Activated T-helper 1 cell treated with anti-CD3 and anti-CD28 coated beads, Interleukin-12 subunit alpha, Interleukin-12 subunit beta, Interleukin-2, Interleukin-4 antibody, amounts not matched to agents 30 ng/mL and 10 ng/mL and 1 ng/mL, durations not matched to agents 14 hours and 24 hours and 36 hours (primary cell): ENCODE measurements at places on chromosomes 11 and 22.
A peak's percentile ranks its signal among the peaks of the same experiment; 100 is the strongest.

DNA sequence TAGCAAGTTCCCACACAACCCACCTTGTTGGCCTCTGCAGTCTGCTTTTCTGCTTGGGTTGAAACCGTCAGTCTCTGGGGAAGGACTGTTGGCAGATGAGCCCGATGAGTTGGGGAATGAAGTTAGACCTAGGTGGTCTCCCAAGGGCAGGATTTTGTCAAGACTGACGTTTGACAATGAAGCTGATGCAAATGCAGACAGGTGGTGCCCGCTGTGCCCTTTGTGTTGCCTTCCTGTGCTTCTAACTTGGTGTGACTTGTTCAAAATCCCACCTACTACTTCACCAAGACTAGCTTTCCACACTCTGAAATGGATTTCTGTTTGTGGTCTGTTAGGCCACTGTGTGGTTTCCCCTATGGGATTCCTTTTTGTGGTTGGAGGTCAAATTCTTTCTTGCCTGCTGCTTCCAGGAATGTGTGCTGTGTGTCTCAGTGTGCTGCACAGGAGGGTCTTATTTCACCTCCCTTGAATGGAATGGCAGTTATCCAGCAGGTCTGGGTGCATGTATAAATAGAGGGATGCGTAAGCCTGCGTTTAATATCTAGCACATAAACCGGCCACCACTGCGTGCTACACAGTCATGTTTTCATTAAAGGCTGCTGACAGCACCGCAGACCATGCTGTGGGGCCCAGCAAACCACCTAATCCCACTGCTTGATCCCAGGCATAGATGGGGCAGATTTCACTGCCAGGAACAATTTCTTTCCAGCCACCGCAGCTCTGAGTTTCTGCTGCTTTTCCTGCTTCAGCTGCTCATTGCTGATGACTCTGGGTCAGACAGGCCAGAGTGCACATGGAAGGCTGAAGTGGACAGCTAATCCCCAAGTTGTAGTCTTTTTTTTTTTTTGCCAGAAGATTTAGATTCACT is 44.8 kb downstream of the ADAMTS8 start:
- no peak for DNase-seq
- H3K27ac ChIP-seq = no peak overlapping the region
- H3K36me3 ChIP-seq = no peaks in the 10 kb centered on the region
- no peaks in the 10 kb centered on the region for H3K27me3 ChIP-seq
- peaks cover 6% of the 10 kb centered on the region for H3K4me1 ChIP-seq

- peaks cover 45% of the 10 kb centered on the region for H3K36me3 ChIP-seq
- no peak overlapping the region for H3K27ac ChIP-seq
- H3K27me3 ChIP-seq = no peaks in the 10 kb centered on the region
- no peak overlapping the region for H3K4me3 ChIP-seq
Observed at GRCh38 chr11:134244593-134244992, 8.6 kb downstream of the THYN1 start.

DNA sequence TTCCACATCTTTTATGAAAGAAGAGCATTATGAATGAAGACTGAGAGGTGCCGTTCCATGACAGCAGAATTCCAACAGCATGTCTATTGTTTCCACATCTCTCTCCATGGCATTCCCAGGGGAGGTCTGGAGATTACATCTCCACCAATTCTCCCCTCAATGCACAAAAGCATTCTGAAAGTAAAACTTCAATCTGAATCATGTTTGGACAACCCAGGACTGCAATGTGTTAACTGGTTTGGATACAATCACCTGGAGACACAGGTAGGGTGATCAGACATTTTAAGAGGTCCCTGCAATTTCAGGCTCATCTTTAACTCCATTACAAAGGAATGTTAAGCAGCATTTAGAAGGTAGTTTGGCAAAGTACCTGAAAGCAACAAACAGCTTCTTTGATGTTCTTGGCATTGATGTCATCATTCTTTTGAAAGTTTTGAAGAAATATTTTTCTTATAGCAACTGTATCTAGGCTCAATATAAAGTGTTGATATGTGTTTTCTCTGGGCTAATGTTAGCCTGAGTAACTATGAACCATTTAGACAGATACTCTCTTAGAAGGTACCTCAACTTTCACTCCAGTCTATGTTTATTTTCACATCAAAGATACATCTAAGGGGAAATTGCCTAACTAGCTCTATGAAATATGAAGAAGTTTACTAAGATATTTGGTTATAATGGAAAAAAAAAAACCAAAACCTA is 181.4 kb upstream of the MTMR2 start:
- no peak for DNase-seq
- peaks cover 12% of the 10 kb centered on the region for H3K4me1 ChIP-seq
- no peaks in the 10 kb centered on the region for H3K27me3 ChIP-seq
- no peak overlapping the region for H3K27ac ChIP-seq
- H3K4me3 ChIP-seq = no peak overlapping the region

DNA sequence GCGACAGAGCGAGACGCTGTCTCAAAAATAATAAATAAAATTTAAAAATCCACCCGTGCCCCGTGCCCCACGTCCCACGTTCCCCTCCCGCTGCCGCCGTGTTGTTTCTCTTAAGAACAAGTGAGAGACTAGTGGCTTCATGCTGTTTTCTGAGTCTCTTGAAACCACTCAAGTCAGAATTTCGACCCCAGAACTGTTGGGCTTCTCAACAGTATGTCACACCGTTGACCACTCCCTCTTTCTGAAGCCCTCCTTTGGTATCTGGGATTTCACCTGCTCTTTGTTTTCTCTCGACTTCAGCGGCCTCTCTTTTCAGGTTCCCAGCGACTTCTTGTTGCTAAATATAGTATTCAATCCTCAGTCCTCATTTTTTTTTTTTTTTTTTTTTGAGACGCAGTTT is 974 bp downstream of the PPIL2 start:
- DNase-seq = no peak
- H3K4me3 ChIP-seq = peak overlapping the region; percentile 99
- H3K27ac ChIP-seq = peak overlapping the region; percentile 97
- H3K27me3 ChIP-seq = no peaks in the 10 kb centered on the region
- H3K36me3 ChIP-seq = peaks cover 19% of the 10 kb centered on the region

DNA sequence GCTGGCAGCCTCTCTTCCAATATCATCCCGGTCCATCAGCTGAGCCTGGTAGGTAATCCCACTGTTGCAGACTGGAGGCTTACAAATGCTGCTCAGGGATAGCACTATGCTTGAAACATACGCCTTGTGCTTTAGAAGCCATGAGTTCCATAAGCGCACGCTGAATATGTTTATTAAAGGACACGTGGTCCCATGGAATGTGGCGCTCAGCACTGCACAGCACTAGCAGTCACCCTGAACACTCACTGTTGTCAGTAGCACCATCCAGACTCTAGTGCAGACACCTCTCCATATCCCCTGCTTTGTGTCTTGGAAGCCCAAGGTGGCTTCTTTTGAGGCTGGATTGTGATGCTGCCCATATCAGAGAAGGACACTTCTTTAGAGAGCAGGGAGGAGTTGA is 120.9 kb downstream of the MAML2 start:
- H3K4me1 ChIP-seq = peaks cover 54% of the 10 kb centered on the region
- H3K27me3 ChIP-seq = no peaks in the 10 kb centered on the region
- H3K36me3 ChIP-seq = peaks cover 7% of the 10 kb centered on the region

DNA sequence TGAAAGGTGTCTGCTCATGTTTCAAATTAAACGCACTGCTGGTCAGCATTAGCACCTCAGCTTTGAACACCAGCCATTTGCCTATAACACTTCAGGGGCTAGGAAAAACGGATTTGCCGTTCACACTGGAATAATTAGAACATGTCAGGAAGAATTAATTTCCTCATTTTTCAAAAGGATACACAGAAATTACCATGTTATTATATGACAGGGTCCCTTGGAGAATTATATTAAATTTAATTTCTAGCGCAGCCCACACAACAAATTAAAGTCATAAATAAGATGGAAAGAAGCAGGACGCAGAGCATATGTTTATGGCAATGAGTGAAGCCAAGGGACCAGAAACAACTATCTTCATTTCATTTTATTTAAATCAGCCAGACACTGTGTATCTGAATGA is 83.8 kb upstream of the SOX6 start:
- H3K27ac ChIP-seq = no peak overlapping the region
- H3K36me3 ChIP-seq = no peaks in the 10 kb centered on the region
- H3K4me3 ChIP-seq = no peak overlapping the region
- no peaks in the 10 kb centered on the region for H3K4me1 ChIP-seq
- no peak for DNase-seq
- no peaks in the 10 kb centered on the region for H3K27me3 ChIP-seq

DNA sequence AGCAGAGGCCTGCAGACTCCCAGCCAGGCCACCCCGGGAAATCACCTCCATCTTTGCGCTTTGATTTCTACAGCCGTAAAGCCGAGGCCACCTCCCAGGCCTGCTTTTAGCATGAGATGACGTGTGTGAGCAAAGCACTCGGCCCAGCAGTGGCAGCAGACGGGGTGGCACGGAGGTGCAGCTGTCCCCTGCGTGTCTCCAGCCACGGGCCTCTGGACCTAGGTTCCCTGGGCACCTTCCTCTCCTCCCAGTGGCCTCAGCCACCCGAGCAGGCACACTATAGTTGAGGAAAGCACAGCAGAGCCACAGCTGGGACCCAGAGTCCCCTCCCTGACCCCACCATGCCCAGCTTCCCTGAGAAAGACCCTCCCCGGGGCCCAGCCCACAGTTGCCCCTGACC is 15.9 kb downstream of the GNAZ start:
- no peak overlapping the region for H3K4me3 ChIP-seq
- no peak overlapping the region for H3K27ac ChIP-seq
- no peak for DNase-seq
- H3K27me3 ChIP-seq = peaks cover 2% of the 10 kb centered on the region
- H3K36me3 ChIP-seq = no peaks in the 10 kb centered on the region
- no peaks in the 10 kb centered on the region for H3K4me1 ChIP-seq

DNA sequence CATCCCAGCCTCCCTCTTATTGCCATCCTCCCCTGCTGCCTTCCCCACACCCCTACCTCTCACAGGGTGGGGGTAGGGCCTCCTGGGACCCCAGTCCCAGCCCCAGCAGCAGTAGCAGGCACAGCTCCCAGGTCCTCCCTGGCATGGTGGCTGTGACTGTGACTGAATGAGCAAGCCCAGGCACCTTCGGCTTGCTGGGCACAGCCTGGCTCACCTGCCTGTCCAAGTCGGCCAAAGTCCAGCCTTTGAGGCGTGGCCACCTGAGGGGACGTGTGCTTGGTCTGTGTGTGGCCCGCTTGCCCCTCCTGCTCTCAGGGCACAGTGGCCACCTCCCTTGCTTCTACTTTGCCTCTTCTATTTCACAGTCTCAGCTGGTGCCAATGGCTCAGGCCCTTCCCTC is at the start of gene TREH:
TREH (minus strand) TSS at position 168 of the 400 bp plus-strand sequence; CDS start at position 145, 23 bp downstream.
- no peaks in the 10 kb centered on the region for H3K4me1 ChIP-seq
- no peak within 1 kb of the TSS for H3K27ac ChIP-seq

- no peaks in the 10 kb centered on the region for H3K36me3 ChIP-seq
- H3K4me3 ChIP-seq = no peak overlapping the region
- H3K27ac ChIP-seq = no peak overlapping the region
- H3K27me3 ChIP-seq = no peaks in the 10 kb centered on the region
- H3K4me1 ChIP-seq = no peaks in the 10 kb centered on the region
Observed at GRCh38 chr11:91093141-91093540, 870.3 kb upstream of the CHORDC1 start.

- peak overlapping the region; percentile 99 for H3K27ac ChIP-seq
- peaks cover 65% of the 10 kb centered on the region for H3K4me1 ChIP-seq
- no peak for DNase-seq
- H3K36me3 ChIP-seq = peaks cover 18% of the 10 kb centered on the region
Observed at GRCh38 chr11:117097014-117097388, 1.2 kb downstream of the SIK3 start.

GRCh38 chr22:29517215-29517908 is 36.2 kb downstream of the THOC5 start:
- H3K27ac ChIP-seq = no peak overlapping the region
- no peak overlapping the region for H3K4me3 ChIP-seq
- no peak for DNase-seq
- peaks cover 36% of the 10 kb centered on the region for H3K36me3 ChIP-seq
- no peaks in the 10 kb centered on the region for H3K27me3 ChIP-seq
- no peaks in the 10 kb centered on the region for H3K4me1 ChIP-seq

DNA sequence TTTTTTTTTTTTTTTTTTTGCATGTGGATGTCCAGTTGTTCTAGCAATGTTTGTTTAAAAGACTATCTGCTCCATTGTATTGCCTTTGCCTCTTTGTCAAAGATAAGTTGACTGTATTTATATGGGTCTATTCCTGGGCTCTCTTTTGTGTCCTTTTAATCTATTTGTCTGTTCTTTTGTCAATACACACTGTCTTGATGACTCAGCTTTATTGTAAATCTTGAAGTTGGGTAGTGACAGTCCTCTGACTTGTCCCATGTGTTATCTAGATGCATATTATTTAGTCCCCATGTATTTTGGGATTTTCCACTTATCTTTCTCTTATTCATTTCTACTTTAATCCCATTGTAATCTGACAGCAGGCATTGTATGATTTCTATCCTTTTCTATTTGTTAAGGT is 3.3 kb downstream of the CCDC81 start:
- H3K4me1 ChIP-seq = no peaks in the 10 kb centered on the region
- no peak overlapping the region for H3K27ac ChIP-seq
- H3K4me3 ChIP-seq = no peak overlapping the region
- no peak for DNase-seq

DNA sequence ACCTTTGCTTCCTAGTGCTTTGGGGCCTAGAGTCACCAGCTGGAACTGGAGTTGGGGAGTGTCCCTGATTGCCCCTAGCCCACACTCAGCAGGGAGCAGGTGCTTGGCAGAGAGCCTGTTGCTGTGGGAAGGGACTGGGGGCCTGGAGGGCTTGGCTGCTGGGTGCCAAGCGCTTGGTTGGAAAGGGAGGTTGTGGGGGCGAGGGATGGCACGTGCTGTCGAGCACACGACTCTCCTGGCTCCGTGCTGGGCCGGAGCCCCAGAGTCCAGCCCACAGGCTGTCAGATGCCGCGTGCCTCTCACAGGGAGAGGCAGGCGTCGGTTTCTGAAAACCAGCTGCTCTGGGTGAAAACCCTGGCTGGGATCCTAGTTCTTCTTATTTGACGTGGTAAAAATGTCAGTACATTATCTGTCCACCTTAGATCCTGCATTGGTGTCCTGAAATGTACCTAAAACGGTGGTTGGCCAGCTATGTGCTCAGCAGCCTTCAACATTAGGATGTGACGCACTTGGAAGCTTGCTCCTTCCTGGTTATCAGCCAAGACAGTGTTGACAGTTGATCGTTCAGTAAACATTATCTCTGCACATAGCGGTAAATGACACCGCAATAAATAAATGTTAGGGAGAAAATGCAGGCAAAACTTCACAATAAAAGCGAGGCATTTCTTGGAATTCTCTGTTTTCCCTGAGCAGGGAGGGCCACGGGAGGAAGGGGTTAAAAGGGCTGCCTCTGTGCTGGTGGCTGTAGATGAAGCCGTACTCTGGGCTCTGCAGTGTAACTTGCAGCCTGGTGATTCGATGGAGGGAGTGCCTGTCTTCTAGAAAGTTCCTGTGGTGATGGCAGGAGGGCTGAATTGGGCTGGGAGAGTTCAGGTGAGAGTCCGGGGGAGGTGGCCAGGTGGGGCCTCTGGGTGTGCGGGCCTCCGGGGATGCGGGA is 29.2 kb downstream of the GRAMD4 start:
- peak overlapping the region; percentile 48 for H3K27ac ChIP-seq
- peaks cover 8% of the 10 kb centered on the region for H3K36me3 ChIP-seq
- H3K4me3 ChIP-seq = no peak overlapping the region
